ENCODE measurements at places on chromosomes 7 and 10.

GRCh38 chr7:120996333-120996987, 7.9 kb downstream of the CPED1 start:
- no peak for DNase-seq

DNA sequence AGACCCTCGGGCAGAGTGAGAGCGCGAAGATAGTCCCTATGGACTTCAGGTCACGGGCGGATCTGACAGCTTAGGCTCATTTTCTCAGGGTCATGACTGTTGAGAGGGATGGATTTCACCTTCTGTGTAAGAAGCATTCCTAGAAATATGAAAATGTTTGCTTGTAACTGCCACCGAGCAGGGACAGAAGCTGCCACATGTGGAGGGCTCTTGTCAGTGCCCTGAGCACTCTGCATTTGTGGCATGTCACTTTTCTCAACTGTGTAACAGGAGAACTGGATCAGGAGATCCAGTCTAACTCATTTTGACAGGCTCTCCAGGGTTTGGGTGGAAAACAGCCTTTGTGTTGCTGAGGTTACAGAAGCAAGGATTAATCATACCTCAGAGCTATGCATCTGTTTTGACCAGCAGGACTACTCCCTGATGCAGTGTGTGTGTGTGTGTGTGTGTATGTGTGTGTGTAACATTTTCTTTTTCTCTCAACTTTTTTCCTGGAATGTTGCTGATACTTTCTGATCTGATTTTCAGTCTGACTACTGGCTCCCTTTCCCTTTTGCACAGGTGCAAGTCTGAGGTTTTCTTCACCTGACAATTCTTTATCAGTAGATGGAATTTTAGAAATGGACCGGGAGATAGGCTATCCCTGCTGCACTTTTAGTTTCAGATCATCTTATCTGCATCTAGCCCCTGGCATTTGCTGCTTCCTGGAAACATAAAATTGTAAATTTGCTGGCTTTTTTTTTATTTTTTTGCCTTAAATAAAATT, 183.3 kb downstream of the STK31 start:
- DNase-seq: no peak

DNA sequence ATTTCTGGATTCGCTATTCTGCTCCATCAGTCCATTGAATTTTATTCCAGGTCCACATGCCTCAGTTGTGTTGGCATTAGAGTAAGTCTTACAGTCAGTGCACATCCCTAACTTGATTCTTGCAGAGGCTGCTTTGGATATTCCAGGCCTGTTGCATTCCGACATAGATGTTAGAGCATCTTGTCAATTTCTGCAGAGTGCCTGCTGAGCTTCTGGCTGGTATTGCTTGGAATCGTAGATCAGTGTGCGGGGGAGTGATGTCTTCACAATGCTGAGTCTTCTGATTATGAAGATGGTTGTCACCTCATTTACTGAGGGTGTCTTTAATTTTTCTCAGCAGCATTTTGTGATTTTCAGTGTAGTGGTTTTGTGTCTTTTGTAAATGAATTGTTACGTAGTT, 45.2 kb downstream of the INPP5A start:
- no peak for DNase-seq

DNA sequence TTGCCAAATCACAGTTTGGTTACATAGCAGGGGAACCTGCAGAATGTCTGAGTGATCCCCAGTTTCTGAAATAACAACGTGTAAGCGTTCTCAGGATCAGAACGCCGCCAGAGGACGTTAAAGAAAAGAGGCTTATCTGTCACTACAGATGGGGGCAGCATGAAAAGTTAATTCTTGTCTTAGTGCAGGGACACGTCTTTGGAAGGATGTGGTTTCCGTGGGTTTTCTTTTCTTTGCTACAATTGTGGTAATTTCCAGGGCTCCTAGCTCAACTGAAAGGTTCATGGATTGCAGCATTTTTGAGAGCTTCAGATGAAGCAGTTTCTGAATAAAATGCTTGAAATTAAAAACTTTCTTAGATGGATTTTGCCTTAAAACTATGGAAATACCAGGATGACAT, 106.6 kb downstream of the PRKCQ start:
- no peak for DNase-seq

GRCh38 chr7:27186668-27187474, 1.8 kb upstream of the HOXA11 start:
- no peak for DNase-seq

DNA sequence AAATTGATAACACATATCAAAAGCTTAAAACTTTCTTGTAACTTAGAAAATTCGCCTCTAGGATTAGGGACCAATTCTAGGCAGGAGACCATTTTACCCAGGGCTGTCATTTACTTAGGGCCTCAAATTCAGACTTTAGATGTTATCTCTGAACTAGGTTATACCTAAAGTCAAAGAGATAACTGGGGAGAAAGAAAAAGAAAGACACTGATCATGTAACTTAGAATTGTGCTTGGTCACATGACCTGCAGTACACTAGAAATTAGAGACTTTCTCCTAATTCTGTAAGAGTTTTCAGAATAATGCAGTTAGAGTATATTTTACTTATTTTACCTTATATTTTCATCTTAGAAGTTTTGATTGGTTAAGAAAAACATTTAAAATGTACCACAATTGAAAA, 16.7 kb downstream of the ASB4 start:
- DNase-seq: no peak

DNA sequence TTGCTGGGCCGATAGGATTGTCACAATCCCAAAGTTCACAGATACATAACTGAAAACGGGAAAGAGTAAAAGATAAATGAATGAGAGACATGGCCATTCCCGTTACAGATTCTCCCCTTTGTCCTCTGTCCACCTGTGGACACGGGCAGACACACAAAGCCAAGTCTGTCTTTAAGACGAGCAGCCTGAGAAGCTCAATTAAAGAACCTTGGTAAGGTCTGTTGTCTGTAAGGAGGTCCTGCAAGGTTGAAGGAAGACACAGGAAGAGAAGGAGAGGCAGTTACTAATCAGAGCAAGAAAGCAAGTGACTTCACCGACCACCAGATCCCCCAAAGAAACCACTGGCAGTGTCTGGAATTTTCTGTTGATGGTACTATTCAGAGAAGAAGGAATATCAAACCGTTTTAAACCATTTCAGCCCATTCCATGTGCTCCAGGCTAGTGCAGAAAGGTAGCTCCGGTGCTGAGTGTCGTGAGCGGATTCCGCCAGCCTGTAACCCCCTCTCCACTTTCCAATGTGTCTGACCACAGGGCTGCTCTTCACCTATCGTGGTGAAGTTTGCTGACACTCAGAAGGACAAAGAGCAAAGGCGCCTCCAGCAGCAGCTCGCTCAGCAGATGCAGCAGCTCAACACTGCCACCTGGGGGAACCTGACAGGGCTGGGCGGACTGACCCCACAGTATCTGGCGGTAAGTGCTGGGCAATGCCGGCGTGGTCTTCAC, 252.6 kb downstream of the CELF2 start:
- peak; percentile 67 for DNase-seq

DNA sequence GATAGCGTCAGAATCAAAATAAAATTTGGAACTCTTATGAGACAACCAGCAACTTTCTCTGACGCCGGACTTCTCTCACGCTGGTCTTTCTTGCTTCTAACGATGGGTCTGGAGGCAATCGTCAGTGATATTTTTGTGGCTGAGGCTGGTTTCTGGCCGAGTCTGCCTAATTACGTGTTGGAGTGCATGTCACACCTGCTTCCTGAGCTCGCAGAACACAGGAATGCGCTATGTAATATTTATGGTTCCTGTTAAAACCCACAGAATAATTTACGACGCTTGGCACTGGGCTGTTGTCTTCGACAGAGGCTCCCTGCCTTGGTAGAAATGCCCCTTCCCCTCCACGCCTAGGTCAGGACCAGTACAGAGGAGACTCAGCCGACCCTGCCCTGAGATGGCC, 64.9 kb downstream of the NPTX2 start:
- no peak for DNase-seq
